ENCODE measurements at places on chromosomes 12 and 14. TPM values are rescaled to one million over a fixed set of nuclear protein-coding genes. Genes with fewer than 3 reads are reported as not detected.

The GOLGA5 gene
- 49.9 TPM for total RNA-seq

The ASPG gene
- total RNA-seq: not detected

The PPTC7 gene
- 4.4 TPM for total RNA-seq

The NTS gene
- total RNA-seq: not detected

The CLEC2B gene
- total RNA-seq: 2.3 TPM

The KIF26A gene
- total RNA-seq: 0.23 TPM

The GPR135 gene
- 0.82 TPM for total RNA-seq

The ADCY6 gene
- total RNA-seq: 56.6 TPM

The AMN gene
- 0.23 TPM for total RNA-seq

Data from smooth muscle cell of the coronary artery (primary cell).